ENCODE measurements at places on chromosomes 13 and 19.

GRCh38 chr19:45500918-45501729, 2.9 kb downstream of the PPM1N start:
- DNase-seq, result no peak

DNA sequence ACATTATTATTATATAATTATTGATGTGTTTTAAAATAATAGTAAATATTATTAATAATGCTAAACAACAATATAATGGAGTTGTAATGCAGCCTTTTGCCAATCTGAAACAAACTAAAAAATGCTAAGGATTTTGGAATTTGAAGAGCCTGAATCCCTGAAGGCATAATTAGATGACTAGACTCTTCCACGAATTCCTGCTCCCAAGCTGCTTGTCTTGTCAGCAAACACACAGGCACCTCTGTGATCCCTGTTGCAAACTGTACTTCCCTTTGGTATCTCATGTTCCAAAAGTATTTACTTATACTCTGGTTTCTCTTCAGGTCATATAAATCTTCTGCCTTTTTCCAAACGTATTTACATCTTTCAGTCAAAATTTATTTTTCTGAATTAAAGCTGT, 1862.4 kb downstream of the OLFM4 start:
- DNase-seq, result no peak

DNA sequence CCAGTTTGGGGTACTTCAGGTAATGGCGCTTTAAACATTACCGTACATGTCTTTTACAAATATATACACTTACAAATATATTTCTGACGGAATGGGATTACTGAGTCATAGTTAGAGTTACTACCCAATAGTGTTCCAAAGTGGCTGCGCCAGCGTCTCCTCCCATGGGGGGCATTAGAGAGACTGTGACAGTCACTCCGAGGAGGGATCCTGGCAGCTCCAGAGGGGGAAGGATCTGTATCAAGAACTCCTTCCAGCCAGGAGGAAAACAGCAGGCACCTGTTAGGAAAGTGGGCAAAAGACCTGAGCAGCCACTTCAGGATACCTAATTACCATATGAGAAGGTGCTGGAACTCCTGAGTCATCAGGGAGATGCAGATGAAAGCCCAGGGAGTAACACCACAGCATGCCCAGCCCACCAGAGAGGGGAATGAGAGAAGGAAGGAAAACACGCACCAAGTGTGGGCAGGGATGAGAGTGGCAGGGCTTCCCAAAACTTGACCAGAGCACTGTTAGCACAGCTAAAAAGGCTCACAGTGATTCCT, 52.9 kb downstream of the SLC7A9 start:
- no peak for DNase-seq

- DNase-seq, result no peak
Measured at GRCh38 chr13:107964395-107964794, 250.9 kb downstream of the LIG4 start.

GRCh38 chr19:11736696-11737095, 2.0 kb downstream of the ZNF823 start:
- DNase-seq, result no peak

DNA sequence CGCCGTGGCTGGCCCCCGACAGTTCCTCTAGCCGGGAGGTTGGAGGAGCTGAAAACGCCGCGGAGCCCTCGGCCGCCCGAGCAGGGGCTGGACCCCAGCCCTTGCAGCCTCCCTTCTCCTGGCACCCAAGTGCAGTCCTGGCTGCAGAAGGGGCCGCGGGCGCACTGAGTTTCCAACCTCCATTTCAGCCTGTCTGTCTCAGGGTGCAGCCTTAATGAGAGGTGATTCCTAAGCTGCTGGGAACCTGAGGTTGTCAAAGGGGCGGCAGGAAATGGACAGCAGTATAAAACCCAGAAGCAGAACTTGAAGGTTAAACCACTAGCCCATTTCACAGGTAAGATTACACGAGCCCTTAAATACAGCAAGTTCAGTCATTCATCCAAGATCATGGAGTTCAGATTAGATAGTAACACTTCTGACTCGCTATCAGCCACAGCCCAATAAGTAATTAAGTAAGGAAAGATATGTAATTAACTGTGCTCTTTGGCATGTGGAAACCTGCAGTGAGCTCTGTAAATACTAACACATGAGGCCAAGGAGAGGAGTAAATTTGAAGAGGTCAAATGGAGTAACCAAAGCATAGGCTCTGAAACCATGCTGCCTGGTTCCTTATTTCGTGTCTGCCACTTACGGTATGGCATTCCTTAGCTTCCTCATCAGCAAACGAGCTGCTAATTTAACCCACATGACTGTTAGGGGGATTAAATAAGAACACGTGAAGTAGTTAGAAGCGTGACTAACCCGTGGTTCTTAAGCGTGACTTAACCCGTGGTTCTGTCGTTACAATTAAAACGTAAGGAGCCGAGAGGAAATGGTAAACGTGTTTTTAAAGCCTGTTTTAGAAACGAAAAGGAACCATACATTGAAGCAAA, 686 bp downstream of the SETDB2 start:
- DNase-seq, result peak; percentile 42

GRCh38 chr13:52383366-52383765, 22.6 kb downstream of the THSD1 start:
- no peak for DNase-seq

DNA sequence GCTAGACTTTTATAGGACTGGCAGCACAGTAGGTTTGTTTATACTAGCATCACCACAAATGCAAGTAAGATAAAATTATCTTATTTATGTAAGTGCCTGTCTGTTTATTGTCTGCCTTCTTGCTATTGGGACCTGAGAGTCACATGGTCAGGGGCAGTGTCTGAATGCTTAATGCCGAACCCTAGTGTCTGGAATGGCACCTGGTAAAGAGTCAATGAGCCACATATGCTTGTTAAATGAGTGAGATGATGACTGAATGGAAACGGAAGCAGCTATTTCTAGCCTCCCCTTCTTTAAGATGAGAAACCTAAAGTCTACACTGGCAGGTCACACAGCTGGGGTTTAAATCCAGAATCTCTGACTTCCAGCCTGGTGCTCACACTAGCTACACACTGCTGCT, 92.2 kb downstream of the STOML3 start:
- peak; percentile 53 for DNase-seq

DNA sequence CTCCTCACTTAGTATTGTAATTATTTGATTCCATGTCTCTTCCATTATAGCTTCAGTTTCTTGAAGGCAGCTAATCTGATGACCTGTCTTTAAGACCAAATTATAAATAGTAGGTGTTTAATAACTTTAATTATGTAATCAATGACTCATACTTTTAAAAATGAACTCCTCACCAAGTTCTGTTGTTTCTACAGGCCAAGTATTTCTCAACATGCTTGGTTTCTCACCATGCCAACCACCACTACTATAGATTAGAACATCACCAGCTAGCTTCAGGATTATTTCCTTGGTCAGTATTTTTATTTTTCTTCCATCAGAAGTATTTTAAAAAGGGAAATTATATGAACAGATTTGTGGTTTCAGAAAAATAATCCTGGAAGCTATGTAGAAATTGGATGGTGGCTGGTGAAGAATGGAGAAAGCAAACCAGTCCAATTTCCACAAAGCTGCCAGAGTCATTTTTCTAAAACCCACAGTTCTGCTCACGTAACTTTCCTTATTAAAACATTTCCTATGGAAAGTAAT, 237.7 kb upstream of the DACH1 start:
- no peak for DNase-seq

- no peak for DNase-seq
Measured at GRCh38 chr19:54952591-54953344, 5.4 kb upstream of the NLRP7 start.

DNA sequence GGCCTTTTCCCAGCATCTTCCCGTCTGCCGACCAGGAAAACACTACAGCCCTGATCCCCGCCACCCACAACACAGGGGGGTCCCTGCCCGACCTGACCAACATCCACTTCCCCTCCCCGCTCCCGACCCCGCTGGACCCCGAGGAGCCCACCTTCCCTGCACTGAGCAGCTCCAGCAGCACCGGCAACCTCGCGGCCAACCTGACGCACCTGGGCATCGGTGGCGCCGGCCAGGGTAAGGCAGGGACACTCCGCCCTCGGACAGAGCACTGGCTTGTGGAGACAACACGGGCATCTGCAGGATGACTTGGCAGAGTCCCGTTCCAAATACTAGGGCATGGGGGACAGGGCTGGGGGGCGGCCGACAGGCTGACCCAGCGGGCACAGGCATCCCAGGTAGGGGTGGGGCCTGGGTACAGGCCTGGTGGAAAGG, 31.1 kb downstream of the COMP start:
- DNase-seq, result no peak

GRCh38 chr19:1861599-1862031, 1.8 kb downstream of the KLF16 start:
- no peak for DNase-seq

DNA sequence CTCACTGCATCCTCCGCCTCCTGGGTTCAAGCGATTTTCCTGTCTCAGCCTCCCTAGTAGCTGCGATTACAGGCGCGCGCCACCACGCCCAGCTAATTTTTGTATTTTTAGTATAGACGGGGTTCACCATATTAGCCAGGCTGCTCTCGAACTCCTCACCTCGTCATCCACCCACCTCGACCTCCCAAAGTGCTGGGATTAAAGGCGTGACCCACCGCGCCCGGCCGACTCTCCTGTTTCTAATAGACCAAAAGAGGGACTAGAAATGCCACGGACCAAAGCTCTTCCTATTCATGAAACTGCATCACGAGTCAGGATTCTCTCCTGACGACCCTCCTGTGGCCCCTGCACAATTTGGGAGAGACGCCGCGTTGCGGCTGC, 563 bp downstream of the ZNF43 start:
- DNase-seq, result no peak

DNA sequence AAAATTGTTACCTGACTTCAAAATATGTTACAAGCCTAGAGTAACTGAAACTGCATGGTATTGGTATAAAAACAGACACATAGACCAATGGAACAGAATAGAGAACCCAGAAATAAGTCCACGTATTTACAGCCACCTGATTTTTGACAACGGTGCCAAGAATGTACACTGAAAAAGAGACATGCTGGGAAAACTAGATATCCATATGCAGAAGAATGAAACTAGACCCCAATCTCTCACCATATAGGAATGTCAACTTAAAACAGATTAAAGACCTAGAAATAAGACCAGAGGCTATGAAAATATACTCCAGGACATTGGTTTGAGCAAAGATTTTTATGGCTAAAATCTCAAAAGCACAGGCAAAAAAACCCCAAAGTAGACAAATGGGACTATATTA, 76.5 kb downstream of the LATS2 start:
- no peak for DNase-seq

DNA sequence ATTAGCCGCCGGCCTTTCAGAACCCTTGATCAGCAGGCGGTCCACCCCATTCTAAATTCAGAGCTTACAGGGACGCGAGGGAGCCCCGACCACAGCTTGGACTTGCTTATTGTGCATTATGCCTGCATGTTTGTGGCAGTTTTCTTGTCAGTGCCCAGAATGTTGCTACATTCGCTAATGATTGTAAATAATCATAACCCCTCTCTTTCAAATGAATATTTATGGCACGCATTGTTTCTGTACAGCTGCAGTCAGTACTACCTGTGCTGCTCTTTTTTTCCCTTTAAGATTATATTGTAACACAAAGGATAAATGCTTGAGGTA, 321 bp upstream of the VPS36 start:
- DNase-seq, result no peak
